ENCODE measurements at places on chromosomes 5 and 9. TPM values are rescaled to one million over a fixed set of nuclear protein-coding genes. Genes with fewer than 3 reads are reported as not detected.

The LRRC26 gene
- not detected for total RNA-seq

The CD14 gene
- 15.9 TPM for total RNA-seq

DNA sequence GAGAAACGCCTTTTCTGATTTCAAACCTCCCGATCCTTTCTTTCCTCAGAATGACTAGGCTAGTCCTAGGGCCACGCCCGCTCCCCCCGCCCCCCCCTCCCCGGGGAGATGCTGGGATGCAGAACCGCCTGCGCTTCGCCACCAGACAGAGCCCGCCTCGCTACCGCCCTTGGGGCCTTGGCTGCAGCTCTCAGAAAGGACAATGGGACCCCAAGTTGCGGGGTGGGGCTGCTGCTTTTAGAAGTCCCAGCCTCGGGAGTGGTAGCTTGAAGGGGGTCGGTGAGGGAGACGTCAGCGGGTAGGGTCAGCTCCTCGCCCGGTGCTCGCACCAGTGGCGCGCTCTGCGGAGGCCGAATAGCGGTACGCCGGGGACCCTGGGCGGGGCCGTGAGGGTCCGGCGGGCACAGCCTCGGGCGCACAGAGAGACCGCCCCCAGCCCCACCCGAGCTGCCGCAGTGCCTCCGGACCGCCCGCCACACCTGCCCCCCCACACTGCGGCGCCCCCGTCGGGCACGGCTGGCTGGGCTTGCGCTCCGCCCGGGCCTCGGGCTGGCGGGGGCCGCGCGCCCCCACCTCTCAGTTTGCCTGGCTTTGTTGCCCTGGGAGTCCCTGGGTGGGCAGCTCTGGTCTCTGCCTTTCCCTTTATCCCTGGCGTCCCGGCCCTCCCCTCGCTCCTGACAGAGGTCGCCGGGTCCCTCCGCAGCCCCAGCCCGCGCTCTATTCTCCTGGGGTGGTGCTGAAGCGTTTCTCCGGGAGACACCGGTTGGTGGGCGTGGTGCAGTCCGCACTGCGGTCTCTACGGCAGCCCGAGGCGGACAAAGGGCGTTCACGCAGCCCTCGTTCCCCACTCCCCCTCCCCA lies 1.2 kb downstream of the MAP1B start:
- no peak for DNase-seq
- H3K36me3 ChIP-seq: no peaks in the 10 kb centered on the region
- no peak overlapping the region for H3K27ac ChIP-seq
- peaks cover 17% of the 10 kb centered on the region for H3K27me3 ChIP-seq
- H3K4me1 ChIP-seq: peaks cover 17% of the 10 kb centered on the region

The OR5C1 gene
- not detected for total RNA-seq

The IL33 gene
- total RNA-seq: not detected

The PCDHGB6 gene
- total RNA-seq: 2.9 TPM

- H3K36me3 ChIP-seq: no peaks in the 10 kb centered on the region
- H3K27me3 ChIP-seq: no peaks in the 10 kb centered on the region
- DNase-seq: no peak
- H3K4me3 ChIP-seq: no peak overlapping the region
- peaks cover 35% of the 10 kb centered on the region for H3K4me1 ChIP-seq
Observed at GRCh38 chr9:224582-225520, 10.2 kb downstream of the DOCK8 start.

DNA sequence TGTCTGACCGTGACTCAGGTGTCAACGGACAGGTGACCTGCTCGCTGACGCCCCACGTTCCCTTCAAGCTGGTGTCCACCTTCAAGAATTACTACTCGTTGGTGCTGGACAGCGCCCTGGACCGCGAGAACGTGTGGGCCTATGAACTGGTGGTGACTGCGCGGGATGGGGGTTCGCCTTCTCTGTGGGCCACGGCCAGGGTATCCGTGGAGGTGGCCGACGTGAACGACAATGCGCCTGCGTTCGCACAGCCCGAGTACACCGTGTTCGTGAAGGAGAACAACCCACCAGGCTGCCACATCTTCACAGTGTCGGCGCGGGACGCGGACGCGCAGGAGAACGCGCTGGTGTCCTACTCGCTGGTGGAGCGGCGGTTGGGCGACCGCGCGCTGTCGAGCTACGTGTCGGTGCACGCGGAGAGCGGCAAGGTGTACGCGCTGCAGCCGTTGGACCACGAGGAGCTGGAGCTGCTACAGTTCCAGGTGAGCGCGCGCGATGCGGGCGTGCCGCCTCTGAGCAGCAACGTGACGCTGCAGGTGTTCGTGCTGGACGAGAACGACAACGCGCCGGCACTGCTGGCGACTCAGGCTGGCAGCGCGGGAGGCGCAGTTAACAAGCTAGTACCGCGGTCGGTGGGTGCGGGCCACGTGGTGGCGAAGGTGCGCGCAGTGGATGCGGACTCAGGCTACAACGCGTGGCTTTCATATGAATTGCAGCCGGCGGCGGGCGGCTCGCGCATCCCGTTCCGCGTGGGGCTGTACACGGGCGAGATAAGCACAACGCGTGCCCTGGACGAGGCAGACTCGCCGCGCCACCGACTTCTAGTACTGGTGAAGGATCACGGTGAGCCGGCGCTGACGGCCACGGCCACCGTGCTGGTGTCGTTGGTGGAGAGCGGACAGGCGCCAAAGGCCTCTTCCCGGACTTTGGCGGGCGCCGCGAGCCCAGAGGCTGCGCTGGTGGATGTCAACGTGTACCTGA lies 1.8 kb downstream of the PCDHA11 start:
- DNase-seq: no peak
- H3K27me3 ChIP-seq: peaks cover 7% of the 10 kb centered on the region
- H3K36me3 ChIP-seq: no peaks in the 10 kb centered on the region
- no peak overlapping the region for H3K4me3 ChIP-seq
- no peak overlapping the region for H3K27ac ChIP-seq

- peaks cover 93% of the 10 kb centered on the region for H3K4me1 ChIP-seq
- peak overlapping the region; percentile 85 for H3K27ac ChIP-seq
- no peaks in the 10 kb centered on the region for H3K27me3 ChIP-seq
- H3K4me3 ChIP-seq: peak overlapping the region; percentile 7
Observed at GRCh38 chr5:132466433-132467286, 23.9 kb downstream of the IRF1 start.

- H3K36me3 ChIP-seq: no peaks in the 10 kb centered on the region
- DNase-seq: no peak
- H3K4me3 ChIP-seq: no peak overlapping the region
- H3K27me3 ChIP-seq: no peaks in the 10 kb centered on the region
Observed at GRCh38 chr5:115920171-115920725, 42.0 kb upstream of the LVRN start.

The ECPAS gene
- 70.7 TPM for total RNA-seq

- no peaks in the 10 kb centered on the region for H3K36me3 ChIP-seq
- DNase-seq: no peak
- H3K27me3 ChIP-seq: no peaks in the 10 kb centered on the region
- H3K4me3 ChIP-seq: no peak overlapping the region
Observed at GRCh38 chr5:120151825-120152224, 312.3 kb upstream of the PRR16 start.

The SPINK5 gene
- total RNA-seq: not detected

DNA sequence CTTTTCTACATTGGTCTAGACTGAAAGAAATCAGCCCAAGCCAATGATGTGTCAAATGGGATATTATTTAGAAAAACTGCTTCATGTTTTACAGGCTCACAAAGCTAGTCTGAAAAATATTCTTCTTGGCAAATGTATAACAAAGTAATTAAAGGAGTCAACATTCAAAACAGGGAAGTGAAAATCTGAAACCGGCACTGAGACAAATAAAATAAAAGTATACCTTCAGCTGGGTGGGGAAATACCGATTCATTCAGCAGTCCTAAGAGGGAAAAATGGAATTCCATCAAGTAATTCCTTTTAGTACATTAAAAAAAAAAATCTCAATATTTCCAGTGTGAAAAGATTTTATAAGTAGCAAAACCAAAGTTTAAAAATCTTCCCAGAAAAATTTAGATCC lies 259.6 kb upstream of the SLC24A2 start:
- DNase-seq: no peak
- H3K4me1 ChIP-seq: no peaks in the 10 kb centered on the region
- H3K36me3 ChIP-seq: no peaks in the 10 kb centered on the region
- no peak overlapping the region for H3K4me3 ChIP-seq
- no peaks in the 10 kb centered on the region for H3K27me3 ChIP-seq
- H3K27ac ChIP-seq: no peak overlapping the region

The DND1 gene
- 0.90 TPM for total RNA-seq

- no peaks in the 10 kb centered on the region for H3K4me1 ChIP-seq
- H3K4me3 ChIP-seq: no peak overlapping the region
- no peak overlapping the region for H3K27ac ChIP-seq
- no peak for DNase-seq
Observed at GRCh38 chr5:82938901-82939725, 138.1 kb downstream of the TMEM167A start.

The LRRC70 gene
- 29.5 TPM for total RNA-seq

DNA sequence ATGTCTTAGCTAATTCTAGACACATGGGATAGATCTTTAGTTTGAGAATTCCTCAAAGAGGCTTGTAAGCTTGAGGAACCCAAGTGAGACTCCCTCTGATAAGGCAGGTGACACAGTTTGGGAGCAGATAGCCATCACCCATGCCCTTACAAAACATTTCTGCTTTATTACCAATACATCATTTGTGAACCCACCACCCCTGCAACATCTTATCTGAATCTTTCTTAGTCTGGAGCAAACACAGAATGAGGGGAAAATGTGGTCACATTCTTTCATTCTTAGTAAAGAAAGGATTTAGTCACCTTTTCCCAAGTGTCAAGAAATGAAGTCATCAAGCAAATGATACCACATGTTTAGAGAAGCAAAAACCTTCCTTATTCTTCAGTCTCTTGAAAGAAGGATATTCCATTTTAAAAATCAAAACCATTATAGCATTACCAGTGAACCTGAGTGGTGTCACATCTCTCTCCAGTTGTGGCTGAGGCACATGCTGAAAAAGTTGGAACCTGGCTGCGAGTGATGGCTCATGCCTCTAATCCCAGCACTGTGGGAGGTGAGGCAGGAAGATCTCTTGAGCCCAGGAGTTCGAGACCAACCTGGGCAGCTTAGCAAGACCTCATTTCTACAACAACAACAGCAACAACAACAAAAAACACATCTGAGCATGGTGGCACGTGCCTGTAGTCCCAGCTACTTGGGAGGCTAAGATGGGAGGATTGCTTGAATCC lies 65.9 kb downstream of the PRKACG start:
- DNase-seq: no peak
- no peak overlapping the region for H3K4me3 ChIP-seq
- H3K27me3 ChIP-seq: no peaks in the 10 kb centered on the region
- no peaks in the 10 kb centered on the region for H3K36me3 ChIP-seq

- H3K27me3 ChIP-seq: no peaks in the 10 kb centered on the region
- no peak for DNase-seq
- H3K4me3 ChIP-seq: no peak overlapping the region
- H3K36me3 ChIP-seq: no peaks in the 10 kb centered on the region
- H3K27ac ChIP-seq: no peak overlapping the region
- H3K4me1 ChIP-seq: no peaks in the 10 kb centered on the region
Observed at GRCh38 chr9:21766096-21766495, 36.3 kb upstream of the MTAP start.

The RANBP17 gene
- 11.2 TPM for total RNA-seq

The STK32A gene
- total RNA-seq: not detected

DNA sequence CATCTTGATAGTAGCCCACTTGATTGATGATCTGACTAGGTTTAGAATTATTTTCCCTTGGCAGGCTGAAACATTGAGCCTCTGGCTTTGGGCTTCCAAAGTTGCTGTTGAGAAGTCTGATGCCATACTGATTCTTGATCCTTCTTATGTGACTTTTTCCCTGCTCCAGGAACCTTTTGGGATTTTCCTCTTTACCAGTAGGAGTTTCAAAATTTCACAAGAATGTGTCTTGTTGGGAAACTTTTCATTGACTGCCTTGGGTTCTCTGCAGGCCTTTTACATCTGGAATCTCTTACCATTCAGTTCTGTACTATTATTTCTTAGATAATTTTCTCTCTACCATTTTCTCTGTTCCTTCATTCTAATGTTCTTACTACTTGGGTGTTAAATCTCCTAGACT lies 20.0 kb downstream of the STC2 start:
- H3K27ac ChIP-seq: no peak overlapping the region
- no peak overlapping the region for H3K4me3 ChIP-seq
- no peak for DNase-seq
- no peaks in the 10 kb centered on the region for H3K4me1 ChIP-seq
- H3K36me3 ChIP-seq: no peaks in the 10 kb centered on the region

- DNase-seq: no peak
- no peak overlapping the region for H3K4me3 ChIP-seq
- H3K4me1 ChIP-seq: no peaks in the 10 kb centered on the region
Observed at GRCh38 chr5:135271533-135272310, 127.3 kb downstream of the MACROH2A1 start.

GRCh38 chr5:69271376-69271775 lies 36.7 kb downstream of the CDK7 start:
- no peaks in the 10 kb centered on the region for H3K27me3 ChIP-seq
- peaks cover 47% of the 10 kb centered on the region for H3K36me3 ChIP-seq
- no peak overlapping the region for H3K4me3 ChIP-seq

DNA sequence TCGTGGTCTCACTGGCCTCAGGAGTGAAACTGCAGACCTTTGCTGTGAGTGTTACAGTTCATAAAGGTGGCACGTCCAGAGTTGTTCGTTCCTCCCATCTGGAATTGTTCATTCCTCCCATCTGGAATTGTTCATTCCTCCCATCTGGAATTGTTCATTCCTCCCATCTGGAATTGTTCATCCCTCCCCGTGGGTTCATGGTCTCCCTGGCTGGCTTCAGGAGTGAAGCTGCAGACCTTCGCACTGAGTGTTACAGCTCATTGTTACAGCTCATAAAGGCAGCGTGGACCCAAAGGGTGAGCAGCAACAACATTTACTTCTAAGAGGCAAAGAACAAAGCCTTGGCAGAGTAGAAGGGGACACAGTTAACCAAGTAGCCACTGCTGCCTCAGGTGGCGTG lies 69.1 kb downstream of the GCNT1 start:
- peaks cover 7% of the 10 kb centered on the region for H3K4me1 ChIP-seq
- no peak overlapping the region for H3K4me3 ChIP-seq
- no peak overlapping the region for H3K27ac ChIP-seq
- DNase-seq: no peak
- no peaks in the 10 kb centered on the region for H3K36me3 ChIP-seq

GRCh38 chr5:61884252-61884855 lies 421.7 kb upstream of the KIF2A start:
- no peak overlapping the region for H3K27ac ChIP-seq
- no peaks in the 10 kb centered on the region for H3K36me3 ChIP-seq
- DNase-seq: no peak
- H3K4me1 ChIP-seq: no peaks in the 10 kb centered on the region
- no peaks in the 10 kb centered on the region for H3K27me3 ChIP-seq
- H3K4me3 ChIP-seq: no peak overlapping the region
